ENCODE measurements at places on chromosomes 11 and 22. TPM values are rescaled to one million over a fixed set of nuclear protein-coding genes. Genes with fewer than 3 reads are reported as not detected.

DNA sequence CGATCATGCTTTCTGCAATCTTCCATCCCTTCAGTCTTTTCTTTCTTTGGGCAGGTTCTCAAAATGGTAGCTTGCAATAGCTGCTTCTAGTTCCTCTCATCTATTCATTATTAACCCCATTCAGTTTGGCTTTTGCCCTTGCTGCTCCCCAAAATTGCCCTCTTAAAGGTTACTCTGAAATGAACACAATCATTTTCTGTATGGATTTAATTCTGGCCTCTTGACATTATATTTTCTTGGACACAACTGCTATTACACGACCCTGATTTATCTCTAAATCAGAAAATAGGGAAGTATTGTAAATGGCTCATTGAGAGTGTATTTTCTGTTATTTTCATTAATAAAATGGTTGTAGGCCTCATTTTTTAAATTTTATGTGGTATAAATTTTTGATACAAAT, at the start of gene ANGPTL5:
Gene ANGPTL5, minus strand, starts transcription at position 101 of the 400 bp plus-strand sequence. CDS start 8,613 bp downstream, outside the sequence.
- no peak for DNase-seq
- H3K4me1 ChIP-seq, result peaks cover 11% of the 10 kb centered on the region
- peak within 1 kb of the TSS; percentile 91 for H3K27ac ChIP-seq
- no peaks in the 10 kb centered on the region for H3K27me3 ChIP-seq

GRCh38 chr11:119752946-119753345, 23.9 kb upstream of the NECTIN1 start:
- H3K4me1 ChIP-seq, result no peaks in the 10 kb centered on the region
- no peak overlapping the region for H3K27ac ChIP-seq
- DNase-seq, result no peak
- H3K4me3 ChIP-seq, result no peak overlapping the region

DNA sequence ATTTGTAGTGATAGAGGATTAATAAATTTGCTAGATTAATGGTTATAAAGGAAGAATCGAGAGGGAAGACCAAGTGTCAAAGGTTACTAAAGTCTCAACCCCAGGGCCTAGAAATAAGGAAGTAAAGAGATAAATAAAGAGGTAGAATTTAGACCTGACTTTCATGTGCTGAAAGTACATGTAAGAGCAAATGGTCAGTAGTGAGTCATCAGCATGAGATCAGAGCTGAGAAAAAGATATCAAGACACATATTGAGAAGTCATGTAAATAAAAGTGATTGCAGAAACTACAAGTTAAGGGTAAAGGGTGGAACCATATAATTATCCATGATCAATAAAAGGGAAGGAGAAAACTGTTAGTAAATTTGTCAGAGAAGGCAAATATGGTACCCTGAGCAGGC, 1.4 kb upstream of the OR8B8 start:
- no peak overlapping the region for H3K27ac ChIP-seq
- no peak for DNase-seq
- no peaks in the 10 kb centered on the region for H3K27me3 ChIP-seq
- H3K4me1 ChIP-seq, result no peaks in the 10 kb centered on the region
- H3K4me3 ChIP-seq, result no peak overlapping the region
- no peaks in the 10 kb centered on the region for H3K36me3 ChIP-seq

- no peaks in the 10 kb centered on the region for H3K36me3 ChIP-seq
- no peak overlapping the region for H3K4me3 ChIP-seq
- H3K27ac ChIP-seq, result no peak overlapping the region
- H3K4me1 ChIP-seq, result no peaks in the 10 kb centered on the region
Measured at GRCh38 chr22:38963872-38964271, 6.5 kb downstream of the APOBEC3A start.

DNA sequence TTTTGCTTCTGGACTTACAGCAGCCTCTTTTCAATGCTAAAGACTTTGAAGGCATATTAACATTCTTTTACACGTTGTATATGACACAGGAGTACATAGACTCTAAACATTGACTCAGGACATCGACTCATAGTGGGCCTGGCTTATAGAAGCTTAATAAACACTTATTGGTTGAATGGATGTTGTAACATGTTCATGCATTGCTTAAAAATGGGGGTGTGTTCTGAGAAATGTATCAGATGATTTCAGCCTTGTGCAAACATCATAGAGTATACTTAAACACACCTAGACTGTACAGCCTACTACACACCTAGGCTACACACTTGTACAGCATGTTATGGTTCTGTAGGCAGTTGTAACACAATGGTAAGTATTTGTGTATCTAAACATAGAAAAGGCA, 17.9 kb downstream of the TTC17 start:
- peaks cover 15% of the 10 kb centered on the region for H3K4me1 ChIP-seq
- no peak overlapping the region for H3K27ac ChIP-seq
- H3K27me3 ChIP-seq, result no peaks in the 10 kb centered on the region
- no peak for DNase-seq

DNA sequence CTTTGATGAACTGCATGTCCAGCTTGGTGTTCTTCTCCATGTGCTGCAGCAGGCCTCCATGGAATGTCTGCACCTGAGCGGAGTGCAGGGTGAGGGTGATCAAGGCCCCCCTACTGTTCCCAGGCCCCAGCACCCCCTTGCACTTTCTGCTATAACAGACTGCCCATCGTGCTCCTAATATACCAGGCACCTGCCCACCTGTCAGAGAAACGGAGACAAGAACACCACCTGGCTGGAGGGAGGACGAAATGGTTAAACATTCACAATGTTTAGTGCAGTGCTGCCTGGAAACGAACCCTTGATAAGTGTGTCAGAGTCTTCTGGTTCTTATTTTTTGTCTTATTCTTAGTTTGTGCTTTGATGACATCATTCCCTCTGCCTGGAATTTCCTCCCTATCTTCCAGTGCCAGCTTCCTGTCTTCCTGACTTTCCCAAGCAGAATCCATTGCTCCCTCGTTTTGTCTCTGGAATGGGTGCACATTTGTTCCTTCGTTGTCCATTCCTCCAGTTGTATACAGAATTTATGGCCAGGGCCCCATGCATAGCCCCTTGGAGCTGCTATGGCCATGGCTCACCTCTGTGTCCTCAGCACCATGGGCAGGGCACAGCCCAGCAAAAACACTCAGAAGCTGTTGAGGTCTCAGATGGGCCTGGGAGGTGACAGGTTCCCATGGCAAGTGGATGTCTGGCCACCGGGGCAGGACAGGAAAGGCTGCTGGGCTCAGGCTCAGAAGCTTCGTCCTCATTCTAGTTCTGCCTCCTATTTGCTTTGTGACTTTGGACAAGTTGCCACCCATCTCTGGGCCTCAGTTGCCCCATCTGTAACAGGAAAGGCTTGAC, 11.9 kb downstream of the BAIAP2L2 start:
- H3K27ac ChIP-seq, result no peak overlapping the region
- H3K36me3 ChIP-seq, result no peaks in the 10 kb centered on the region
- H3K4me3 ChIP-seq, result no peak overlapping the region
- no peak for DNase-seq
- no peaks in the 10 kb centered on the region for H3K27me3 ChIP-seq

DNA sequence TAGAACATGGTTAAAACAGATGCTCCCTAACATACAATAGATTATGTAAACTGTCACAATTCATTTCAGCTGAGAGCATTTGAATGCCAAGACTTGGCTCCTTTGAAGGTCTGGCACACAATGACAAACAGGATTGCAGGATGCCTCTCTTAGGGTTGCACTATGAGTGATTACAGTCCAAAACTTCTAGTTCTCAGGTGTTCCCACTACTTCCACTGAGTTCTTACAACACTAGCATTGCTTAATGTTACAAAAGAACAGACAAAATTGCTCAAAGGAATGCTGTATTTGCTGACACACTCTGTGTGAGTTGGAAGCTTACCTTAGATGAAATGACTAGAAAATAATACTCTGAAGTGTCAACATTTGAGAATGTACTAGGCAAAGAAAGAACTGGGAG, 2413.8 kb upstream of the RAG2 start:
- no peak for DNase-seq
- H3K36me3 ChIP-seq, result no peaks in the 10 kb centered on the region
- no peaks in the 10 kb centered on the region for H3K4me1 ChIP-seq
- H3K4me3 ChIP-seq, result no peak overlapping the region
- H3K27ac ChIP-seq, result no peak overlapping the region

DNA sequence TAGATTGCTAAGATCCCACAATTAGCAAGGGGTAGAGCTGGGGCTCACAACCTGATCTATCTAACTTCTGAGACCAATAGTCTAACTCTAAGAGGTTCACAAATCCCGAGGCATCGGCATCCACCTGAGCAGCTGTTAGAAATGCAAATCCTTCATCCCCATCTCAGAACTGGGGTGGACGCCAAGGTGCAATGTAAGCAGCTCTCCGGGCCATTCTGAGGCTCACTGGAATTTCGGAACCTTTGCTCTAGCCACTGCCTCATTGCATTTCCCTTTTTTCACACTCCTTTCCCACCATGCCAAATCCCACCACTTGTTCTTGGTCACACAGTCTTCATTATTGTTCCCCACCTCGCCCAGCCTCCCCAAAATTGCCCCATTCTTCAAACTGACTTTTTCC, 29.8 kb downstream of the MAML2 start:
- no peaks in the 10 kb centered on the region for H3K36me3 ChIP-seq
- H3K27me3 ChIP-seq, result no peaks in the 10 kb centered on the region
- H3K4me1 ChIP-seq, result peaks cover 88% of the 10 kb centered on the region
- H3K4me3 ChIP-seq, result no peak overlapping the region
- H3K27ac ChIP-seq, result no peak overlapping the region

DNA sequence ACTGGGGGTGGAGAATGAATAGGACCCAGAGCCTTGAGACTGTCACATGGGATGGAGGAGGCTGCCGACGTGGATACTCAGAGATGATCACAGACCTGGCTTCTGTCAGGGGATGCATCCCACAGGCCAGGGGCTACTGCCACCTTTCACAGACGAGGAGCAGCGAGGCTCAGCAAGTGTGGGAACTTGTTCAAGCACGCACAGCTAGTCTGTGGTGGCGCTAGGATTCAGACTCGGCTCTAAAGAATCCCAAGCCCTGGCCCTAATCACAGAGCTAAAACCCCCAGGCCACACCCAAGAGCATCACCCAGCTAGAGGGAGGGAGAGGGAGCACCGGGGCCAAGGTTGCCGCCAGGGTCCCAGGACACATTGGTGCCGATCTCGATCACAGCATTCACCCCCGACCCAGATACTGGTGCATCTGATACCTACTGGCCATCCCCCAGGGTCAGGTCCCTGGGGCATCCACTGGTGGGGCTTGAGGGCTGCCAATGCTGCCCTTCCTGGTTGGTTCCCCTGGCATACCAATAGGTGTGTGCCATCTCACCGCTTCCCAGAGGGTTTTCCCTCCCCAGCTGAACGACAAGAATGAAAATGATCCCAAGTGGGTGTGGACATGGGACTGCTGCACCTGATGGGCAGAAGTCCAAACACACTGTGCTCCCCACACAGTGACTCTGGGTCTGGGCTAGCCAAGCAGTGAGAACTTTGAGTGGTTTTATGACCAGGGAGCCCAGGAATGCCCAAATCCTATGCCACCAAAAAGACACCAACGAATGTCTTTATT, 6.2 kb downstream of the CHST1 start:
- no peak for DNase-seq
- peak overlapping the region; percentile 36 for H3K27ac ChIP-seq
- no peak overlapping the region for H3K4me3 ChIP-seq
- peaks cover 48% of the 10 kb centered on the region for H3K4me1 ChIP-seq
- H3K27me3 ChIP-seq, result peaks cover 89% of the 10 kb centered on the region

DNA sequence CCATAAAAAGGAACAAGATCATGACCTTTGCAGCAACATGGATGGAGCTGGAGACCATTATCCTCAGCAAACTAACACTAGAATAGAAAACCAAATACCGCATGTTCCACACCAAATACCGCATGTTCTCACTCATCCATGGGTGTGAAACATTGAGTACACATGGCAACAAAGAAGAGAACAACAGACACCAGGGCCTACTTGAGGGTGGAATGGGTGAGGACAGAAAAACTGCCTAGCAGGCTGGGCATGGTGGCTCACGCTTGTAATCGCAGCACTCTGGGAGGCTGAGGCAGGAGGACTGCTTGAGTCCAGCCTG, 12.3 kb downstream of the EHD1 start:
- H3K27ac ChIP-seq, result peak overlapping the region; percentile 93
- H3K36me3 ChIP-seq, result peaks cover 2% of the 10 kb centered on the region
- peaks cover 100% of the 10 kb centered on the region for H3K4me1 ChIP-seq
- H3K4me3 ChIP-seq, result no peak overlapping the region

DNA sequence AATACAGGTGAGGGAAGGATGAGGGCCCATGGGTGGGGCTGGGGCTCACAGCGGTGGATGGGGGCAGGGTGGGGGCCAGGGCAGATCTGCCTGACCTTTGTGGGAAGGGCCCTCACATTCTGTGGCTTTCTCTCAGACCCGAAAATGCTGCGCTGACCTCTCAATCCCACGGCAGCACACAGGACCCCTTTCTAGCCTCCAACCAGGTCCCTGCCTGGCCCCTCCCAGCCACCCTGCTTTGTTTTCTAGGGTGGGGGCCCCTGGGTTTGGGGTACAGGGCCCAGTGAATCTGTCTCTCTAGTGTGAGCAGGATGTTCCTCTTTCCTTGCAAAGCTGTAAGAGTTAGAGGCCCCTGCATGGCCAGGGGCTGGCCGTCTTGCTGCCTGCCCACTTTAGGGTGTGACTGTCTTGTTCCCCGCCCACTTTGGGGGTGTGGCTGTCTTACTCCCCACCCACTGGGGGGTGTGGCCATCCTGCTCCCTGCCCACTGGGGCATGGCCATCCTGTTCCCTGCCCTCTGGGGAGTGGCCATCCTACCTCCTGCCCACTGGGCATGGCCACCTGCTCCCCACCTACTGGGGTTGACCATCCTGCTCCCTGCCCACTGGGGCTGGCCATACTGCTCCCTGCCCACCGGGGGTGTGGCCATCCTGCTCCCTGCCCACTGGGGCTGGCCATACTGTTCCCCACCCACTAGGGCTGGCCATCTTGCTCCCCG, 11.5 kb downstream of the PARVG start:
- H3K27ac ChIP-seq, result no peak overlapping the region
- peaks cover 53% of the 10 kb centered on the region for H3K27me3 ChIP-seq
- H3K36me3 ChIP-seq, result no peaks in the 10 kb centered on the region
- H3K4me3 ChIP-seq, result no peak overlapping the region

GRCh38 chr22:41676134-41676533, 12.5 kb downstream of the SNU13 start:
- H3K36me3 ChIP-seq, result peaks cover 60% of the 10 kb centered on the region
- H3K4me3 ChIP-seq, result no peak overlapping the region
- no peaks in the 10 kb centered on the region for H3K27me3 ChIP-seq
- H3K27ac ChIP-seq, result no peak overlapping the region
- DNase-seq, result no peak

Gene KDM4E
- not detected for total RNA-seq

Gene DRD4
- total RNA-seq, result 0.42 TPM

Gene BTG4
- total RNA-seq, result not detected

Measured in esophagus muscularis mucosa (tissue), 4 donors.